ENCODE measurements at places on chromosomes 13 and 19.

GRCh38 chr13:25292301-25292700, 5.0 kb upstream of the MTMR6 start:
- H3K4me1 ChIP-seq = peaks cover 4% of the 10 kb centered on the region
- no peak overlapping the region for H3K27ac ChIP-seq
- DNase-seq = no peak
- peaks cover 4% of the 10 kb centered on the region for H3K27me3 ChIP-seq

GRCh38 chr13:56713656-56714055, 427.1 kb upstream of the PRR20A start:
- no peaks in the 10 kb centered on the region for H3K4me1 ChIP-seq
- H3K4me3 ChIP-seq = no peak overlapping the region
- DNase-seq = no peak
- no peaks in the 10 kb centered on the region for H3K27me3 ChIP-seq

DNA sequence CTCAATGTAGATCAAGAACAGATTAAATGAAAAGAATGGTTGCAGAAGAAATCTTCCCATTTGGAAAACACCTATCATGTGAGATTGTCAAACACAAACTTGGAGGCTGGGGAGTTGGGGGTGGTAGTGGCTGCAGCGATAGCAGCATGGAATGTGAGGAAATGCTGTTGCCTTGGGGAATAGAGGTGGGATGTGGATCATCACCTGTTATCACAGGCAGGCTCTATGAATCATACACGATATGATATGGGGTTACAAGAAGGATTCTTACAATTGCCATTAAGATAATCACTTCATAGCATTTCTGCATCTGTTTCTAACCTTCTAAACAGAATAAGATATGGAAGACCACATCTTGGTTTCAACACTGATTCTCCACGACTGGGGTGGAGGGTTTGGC, 88.7 kb downstream of the RNASEH2B start:
- no peak overlapping the region for H3K27ac ChIP-seq
- DNase-seq = no peak
- H3K36me3 ChIP-seq = no peaks in the 10 kb centered on the region

GRCh38 chr13:75825161-75825560, 189.0 kb downstream of the LMO7 start:
- peaks cover 55% of the 10 kb centered on the region for H3K36me3 ChIP-seq
- no peaks in the 10 kb centered on the region for H3K4me1 ChIP-seq
- no peak overlapping the region for H3K27ac ChIP-seq
- no peaks in the 10 kb centered on the region for H3K27me3 ChIP-seq
- DNase-seq = no peak

DNA sequence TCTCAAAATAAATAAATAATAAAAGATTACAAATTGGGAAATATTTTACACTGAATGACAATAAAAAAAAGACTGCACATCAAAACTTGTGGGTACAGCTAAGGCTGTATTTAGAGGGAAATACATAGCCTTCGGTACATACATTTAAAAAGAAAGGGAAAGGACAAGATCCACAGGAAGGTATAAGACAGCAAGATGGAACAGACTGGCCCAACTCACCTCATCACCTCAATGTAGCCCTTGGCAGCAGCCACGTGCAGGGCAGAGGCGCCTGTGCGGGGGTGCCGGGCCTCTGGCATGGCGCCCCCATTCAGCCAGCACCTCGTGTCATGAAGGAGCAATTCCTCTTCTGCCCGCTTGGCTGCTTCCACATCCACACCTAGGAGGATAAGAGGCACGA, 14.2 kb downstream of the PPP1R12C start:
- H3K4me1 ChIP-seq = peaks cover 7% of the 10 kb centered on the region
- no peak overlapping the region for H3K4me3 ChIP-seq
- no peak for DNase-seq

- H3K4me3 ChIP-seq = no peak overlapping the region
- H3K36me3 ChIP-seq = no peaks in the 10 kb centered on the region
- H3K27me3 ChIP-seq = no peaks in the 10 kb centered on the region
- H3K27ac ChIP-seq = no peak overlapping the region
- DNase-seq = no peak
Measured at GRCh38 chr13:93409001-93409400, 182.4 kb downstream of the GPC6 start.

DNA sequence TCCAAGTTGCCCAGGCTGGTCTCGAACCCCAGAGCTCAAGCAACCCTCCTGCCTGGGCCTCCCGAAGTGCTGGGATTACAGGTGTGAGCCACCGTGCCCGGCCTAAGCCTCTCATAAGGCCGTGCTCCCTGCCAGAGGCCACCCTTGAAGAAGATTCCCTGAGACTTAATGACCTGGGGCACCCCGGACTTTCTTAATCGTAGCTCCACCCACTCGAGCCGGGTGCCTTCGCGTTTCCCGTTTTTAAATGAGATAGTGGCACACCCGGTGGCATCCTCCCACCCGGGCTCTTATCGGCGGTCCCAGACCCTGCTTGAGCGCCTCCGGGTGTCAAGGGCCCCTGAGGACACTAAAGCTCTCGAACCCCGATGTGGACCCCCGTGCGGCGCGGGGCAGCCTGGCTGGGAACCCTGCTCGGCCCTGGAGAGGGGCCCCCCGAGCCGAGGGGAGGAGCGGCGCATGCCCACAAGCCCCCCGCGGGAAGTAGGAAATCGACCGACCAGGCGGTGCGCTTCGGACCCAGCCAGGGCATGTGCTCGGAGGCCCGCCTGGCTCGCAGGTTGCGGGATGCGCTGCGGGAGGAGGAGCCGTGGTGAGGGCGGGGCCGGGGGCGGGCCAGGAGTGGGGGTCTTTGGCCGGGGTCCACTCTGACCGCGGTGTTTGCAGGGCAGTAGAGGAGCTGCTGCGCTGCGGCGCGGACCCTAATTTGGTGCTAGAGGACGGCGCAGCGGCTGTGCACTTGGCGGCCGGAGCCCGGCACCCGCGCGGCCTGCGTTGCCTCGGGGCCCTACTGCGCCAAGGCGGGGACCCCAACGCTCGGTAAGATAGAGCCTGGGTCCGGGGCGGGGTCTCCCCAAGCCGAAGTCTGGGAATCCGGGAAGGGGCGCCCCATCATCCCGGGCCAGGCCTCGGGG, at the start of gene ANKLE1:
Gene ANKLE1 (plus strand): TSS at position 511 of the 914 bp plus-strand sequence. CDS start 20 bp downstream, at position 531.
- H3K27me3 ChIP-seq = peaks cover 20% of the 10 kb centered on the region
- peak within 1 kb of the TSS; percentile 49 for H3K4me3 ChIP-seq
- DNase-seq = peak; percentile 78
- H3K27ac ChIP-seq = no peak within 1 kb of the TSS
- peaks cover 28% of the 10 kb centered on the region for H3K36me3 ChIP-seq

GRCh38 chr19:35116072-35116801, 614 bp downstream of the FXYD3 start:
- H3K36me3 ChIP-seq = no peaks in the 10 kb centered on the region
- peaks cover 12% of the 10 kb centered on the region for H3K4me1 ChIP-seq
- peak overlapping the region; percentile 78 for H3K27ac ChIP-seq
- H3K27me3 ChIP-seq = no peaks in the 10 kb centered on the region
- DNase-seq = peak; percentile 78

DNA sequence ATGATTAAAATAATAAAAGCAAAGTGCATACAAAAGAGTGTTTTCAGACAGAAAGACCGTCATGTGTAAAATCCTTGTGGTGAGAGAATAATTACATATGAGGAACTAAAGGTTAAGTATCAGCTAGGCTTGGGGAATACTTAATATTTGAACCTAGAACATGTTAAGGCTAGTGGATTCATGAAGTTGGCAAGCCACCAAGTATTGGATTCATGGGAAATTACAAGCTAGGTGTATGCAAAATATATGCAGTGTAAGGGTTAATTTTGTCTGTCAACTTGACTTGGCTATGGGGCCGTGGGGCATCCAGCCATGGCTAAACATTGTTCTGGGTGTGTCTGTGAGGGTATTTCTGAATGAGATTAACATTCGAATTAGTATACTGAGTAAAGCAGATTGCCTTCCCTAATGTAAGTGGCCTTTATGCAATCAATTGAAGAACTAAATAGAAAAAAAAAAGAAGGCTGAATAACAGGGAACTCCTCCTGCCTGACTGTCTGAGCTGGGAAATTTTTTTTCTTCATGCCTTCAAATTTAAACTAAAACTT, 533.5 kb upstream of the KLF12 start:
- H3K36me3 ChIP-seq = no peaks in the 10 kb centered on the region
- no peak overlapping the region for H3K27ac ChIP-seq
- no peak for DNase-seq
- no peak overlapping the region for H3K4me3 ChIP-seq
- no peaks in the 10 kb centered on the region for H3K4me1 ChIP-seq

GRCh38 chr13:106522112-106522705, 13.3 kb downstream of the EFNB2 start:
- no peak overlapping the region for H3K4me3 ChIP-seq
- H3K4me1 ChIP-seq = peaks cover 57% of the 10 kb centered on the region
- no peaks in the 10 kb centered on the region for H3K36me3 ChIP-seq
- no peaks in the 10 kb centered on the region for H3K27me3 ChIP-seq

DNA sequence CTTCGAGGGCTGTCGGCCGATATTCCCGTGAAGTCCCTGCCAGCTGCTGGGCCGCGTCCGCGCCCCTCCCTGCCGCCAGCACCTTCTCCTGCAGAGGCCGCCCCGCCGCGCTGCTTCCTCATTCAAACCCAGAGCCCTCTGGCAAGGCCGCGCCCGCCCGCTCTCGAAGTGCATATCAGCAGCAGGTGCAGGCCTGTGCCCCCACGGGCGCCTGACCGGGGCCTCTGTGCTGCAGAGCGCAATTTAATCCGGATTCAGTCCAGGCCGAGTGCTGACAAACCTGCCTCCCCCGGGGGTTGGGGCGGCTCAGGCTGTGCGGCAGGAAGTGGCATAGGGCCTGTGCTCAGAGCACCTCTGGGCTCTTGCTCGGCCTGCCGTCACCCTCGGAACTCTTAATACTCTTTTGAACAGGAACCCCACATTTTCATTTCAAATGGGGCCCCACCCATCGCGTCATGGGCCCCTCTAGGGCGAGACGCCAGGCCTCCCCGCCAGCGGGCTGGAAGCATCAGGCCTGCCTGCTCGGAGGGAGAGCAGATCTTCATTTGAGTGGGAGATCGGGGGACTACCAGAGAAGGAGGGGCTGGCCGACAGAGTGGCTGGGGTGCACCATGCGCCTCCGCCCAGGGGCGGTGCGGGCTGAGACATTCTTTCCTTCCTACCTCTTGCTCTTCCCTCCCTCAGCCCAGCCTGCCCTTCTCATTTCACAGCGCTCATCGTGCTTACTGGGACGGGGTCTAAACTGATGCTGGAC, 125.7 kb downstream of the TNFRSF19 start:
- H3K4me3 ChIP-seq = peak overlapping the region; percentile 28
- H3K27ac ChIP-seq = no peak overlapping the region
- peaks cover 22% of the 10 kb centered on the region for H3K4me1 ChIP-seq

DNA sequence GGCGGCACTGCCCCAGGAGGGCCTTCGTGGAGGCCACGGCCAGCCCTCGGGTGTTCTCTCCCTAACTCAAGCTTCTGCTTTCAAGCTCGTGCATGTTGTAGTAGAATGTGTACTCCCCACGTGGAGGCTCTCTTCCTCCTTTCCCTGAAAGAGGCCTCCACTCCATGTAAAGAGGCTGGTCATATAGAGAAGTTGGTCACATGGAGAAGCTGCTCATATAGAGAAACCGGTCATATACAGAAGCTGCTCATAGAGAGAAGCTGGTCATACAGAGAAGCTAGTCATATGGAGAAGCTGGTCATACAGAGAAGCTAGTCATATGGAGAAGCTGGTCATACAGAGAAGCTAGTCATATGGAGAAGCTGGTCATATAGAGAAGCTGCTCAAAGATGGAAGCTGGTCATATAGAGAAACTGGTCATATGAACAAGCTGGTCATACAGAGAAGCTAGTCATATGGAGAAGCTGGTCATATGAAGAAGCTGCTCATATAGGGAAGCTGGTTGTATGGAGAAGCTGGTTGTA, 152.5 kb downstream of the COL4A1 start:
- H3K27ac ChIP-seq = no peak overlapping the region
- no peaks in the 10 kb centered on the region for H3K27me3 ChIP-seq

- H3K27me3 ChIP-seq = no peaks in the 10 kb centered on the region
- no peaks in the 10 kb centered on the region for H3K36me3 ChIP-seq
- no peak overlapping the region for H3K27ac ChIP-seq
- no peaks in the 10 kb centered on the region for H3K4me1 ChIP-seq
Measured at GRCh38 chr13:32150794-32151193, 119.2 kb downstream of the FRY start.

DNA sequence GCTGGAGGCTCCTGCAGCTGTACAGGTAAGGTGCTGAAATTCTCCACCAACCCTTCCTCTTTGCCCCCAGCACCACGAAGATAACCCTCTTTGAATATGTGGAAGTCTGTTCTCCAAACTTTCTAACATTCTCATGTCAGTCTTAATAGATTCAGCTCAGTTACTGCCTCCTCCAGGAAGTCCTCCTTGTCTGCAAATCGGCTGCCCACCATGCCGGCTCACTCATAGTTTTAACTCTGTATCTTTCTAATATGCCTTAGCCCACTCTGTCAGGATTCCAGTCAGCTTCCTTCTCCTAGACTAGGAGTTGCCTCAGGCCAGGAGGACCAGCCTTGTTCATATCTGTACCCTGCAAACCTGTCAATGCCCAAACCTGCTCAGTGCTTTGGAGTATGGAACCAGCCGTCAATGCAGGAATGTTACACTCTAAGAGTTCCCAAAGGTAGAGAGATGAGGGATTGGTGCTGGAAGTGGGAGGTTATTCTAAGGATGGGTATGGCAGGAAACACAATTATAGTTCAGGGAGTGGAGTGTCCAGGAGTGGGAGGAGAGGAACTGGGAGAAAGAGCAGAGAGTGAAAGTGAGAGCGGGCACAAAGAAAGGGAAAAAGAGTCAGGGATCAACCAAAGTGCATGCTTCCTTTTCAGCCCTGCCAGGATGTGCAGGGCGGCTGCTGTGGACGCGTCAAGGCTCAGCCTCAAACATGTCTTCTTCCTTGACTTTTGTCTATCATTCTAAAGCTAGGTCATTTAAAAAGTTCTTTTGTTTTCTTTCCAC, 38.0 kb upstream of the ALOX5AP start:
- no peaks in the 10 kb centered on the region for H3K36me3 ChIP-seq
- no peak for DNase-seq
- no peaks in the 10 kb centered on the region for H3K27me3 ChIP-seq
- peak overlapping the region; percentile 13 for H3K27ac ChIP-seq
- peaks cover 33% of the 10 kb centered on the region for H3K4me1 ChIP-seq

- H3K4me1 ChIP-seq = no peaks in the 10 kb centered on the region
- no peaks in the 10 kb centered on the region for H3K36me3 ChIP-seq
- peaks cover 5% of the 10 kb centered on the region for H3K27me3 ChIP-seq
- no peak overlapping the region for H3K4me3 ChIP-seq
Measured at GRCh38 chr19:8617984-8618383, 7.5 kb upstream of the ADAMTS10 start.

DNA sequence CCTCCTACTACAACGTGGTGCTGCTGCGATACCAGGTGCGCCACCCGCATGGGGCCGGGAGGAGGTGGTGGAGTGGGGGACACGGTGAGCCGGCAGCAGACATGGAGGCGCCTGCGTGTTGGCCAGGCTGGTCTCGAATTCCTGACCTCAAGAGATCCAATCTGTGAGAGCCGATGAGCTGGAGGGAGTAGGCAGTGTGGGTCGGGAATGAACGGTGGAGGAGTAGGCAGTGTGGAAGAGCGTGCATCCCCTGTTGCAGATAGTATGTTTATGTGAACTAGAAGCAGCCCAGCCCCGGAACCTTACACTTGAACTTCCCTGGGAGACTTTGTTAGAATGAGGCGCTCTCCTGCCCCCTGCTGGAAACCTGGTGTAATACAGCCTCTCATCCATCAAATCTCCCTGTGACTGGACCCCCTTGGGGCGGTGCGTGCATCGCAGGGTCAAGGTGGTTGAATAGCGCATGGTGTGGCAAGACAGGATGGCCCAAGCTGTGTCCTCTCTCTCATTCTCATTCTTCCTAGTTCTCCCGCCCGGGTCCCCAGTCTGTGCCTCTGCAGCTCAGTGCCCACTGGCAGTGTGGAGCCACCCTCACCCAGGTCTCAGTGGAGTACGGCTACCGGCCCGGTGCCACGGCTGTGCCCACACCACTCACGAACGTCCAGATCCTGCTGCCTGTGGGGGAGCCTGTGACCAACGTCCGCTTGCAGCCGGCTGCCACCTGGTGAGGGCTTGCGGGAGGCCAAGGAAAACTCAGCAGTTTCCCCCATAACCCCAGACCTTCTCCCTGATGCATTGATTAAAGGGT, 10.5 kb upstream of the B3GNT3 start:
- H3K4me3 ChIP-seq = no peak overlapping the region
- H3K27me3 ChIP-seq = peaks cover 13% of the 10 kb centered on the region

Measured in lower lobe of right lung (tissue), 2 donors.